Natural killer cell treated with Interleukin-12 subunit alpha and Interleukin-12 subunit beta and Interleukin-15 and Interleukin-18, amount 100 ng/mL, for 72 hours (primary cell): ENCODE measurements at places on chromosomes 4 and X.

DNA sequence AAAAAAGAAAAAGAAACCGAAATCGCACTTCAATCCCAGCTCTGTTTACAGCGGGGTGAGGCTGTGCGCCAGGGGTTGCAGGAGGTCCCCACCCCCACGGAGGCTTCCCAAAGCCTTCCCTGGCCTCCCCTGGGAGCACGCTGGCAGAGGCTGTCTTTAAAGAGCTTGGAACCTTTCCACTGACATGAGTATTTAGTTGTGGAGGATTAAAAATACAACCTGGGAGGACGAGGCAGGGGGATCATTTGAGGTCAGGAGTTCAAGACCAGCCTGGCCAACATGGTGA, 69.1 kb downstream of the PPP2R2C start:
- DNase-seq = no peak

DNA sequence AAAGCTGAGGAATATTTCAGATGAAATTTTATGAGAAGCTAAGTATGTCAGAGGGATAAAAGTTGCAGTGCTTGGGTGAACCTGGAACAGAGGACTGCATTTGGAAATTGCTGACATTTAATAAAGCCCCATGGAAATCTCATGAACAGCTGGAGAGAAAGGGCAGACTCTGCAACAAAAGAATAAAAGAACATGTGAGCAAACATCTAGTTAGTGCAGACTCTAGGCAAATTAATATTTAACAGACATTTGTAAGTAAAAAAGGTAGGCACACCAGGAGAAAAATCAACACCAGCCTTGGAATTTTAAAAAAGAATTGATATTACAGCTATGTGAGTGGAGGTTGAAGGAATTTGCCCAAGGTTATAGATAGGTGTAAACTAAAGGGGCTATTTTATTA, 114.6 kb upstream of the PUDP start:
- no peak for DNase-seq

- no peak for DNase-seq
Observed at GRCh38 chrX:46254641-46255040, 290.6 kb downstream of the ZNF674 start.

GRCh38 chr4:17647927-17648326, 33.5 kb downstream of the MED28 start:
- no peak for DNase-seq

GRCh38 chrX:149283853-149284252, 221.3 kb downstream of the IDS start:
- no peak for DNase-seq

- no peak for DNase-seq
Observed at GRCh38 chrX:71198066-71198465, 25.0 kb upstream of the GJB1 start.

- DNase-seq = no peak
Observed at GRCh38 chr4:109967798-109968520, 55.3 kb downstream of the EGF start.

DNA sequence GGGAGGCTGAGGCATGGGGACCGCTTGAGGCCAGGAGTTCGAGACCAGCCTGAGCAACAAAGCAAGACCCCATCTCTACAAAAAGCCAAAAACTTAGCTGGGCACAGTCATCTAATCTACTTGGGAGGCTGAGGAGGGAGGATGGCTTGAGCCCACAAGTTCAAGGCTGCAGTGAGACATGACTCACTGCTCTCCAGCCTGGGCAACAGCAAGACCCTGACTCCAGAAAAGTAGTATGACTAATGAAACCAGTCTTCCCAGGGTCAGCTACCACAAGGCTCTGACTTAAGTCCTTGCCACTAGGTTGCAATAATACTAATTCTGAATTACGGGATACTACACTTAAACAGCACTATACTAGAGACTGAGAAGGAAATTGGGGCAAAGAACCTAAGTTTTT, 33.1 kb downstream of the ERVMER34-1 start:
- DNase-seq = no peak

GRCh38 chr4:112113864-112114263, 31.4 kb upstream of the FAM241A start:
- DNase-seq = no peak

GRCh38 chr4:180134091-180134866, 2108.9 kb upstream of the TENM3 start:
- DNase-seq = no peak

DNA sequence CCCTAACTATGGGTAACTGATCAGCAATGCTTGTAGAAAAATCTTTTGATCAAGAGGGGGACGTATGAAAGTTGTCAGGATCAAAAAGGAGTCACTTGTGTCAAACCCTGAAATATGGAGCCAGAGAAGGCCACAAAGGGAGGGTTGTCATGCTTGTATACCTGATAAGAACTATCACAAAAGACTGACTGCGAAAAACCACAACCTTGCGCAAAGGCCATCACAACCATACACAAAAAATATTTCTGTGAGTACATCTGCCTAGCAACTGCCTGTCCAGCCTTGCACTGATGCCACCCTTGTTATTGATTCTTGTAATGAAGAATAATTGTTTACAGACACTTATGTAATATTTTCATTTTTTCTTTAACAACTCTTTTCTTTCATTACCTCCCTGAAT, 22.8 kb upstream of the EIF4E start:
- DNase-seq = no peak

GRCh38 chr4:179867300-179867878, 2375.8 kb upstream of the TENM3 start:
- no peak for DNase-seq

GRCh38 chr4:146059151-146059550, 116.4 kb upstream of the LSM6 start:
- no peak for DNase-seq

DNA sequence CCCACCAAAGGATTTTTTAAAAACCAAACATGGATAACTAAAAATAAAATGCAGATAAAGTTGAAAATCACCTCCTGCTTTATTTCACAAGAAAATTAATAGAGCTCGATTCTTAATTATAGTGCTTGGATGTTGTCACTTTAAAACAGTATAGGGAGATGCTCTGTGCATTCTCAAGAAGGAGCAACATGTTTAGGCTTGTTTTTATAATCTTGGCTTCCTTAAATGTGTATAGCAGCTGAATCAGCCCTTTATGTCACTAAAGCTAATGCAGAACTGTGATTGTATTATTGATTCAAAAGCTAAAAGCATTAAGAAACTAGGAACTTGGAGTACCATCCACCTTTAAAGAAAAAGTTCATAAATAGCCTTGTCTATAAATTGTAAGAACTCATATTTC, 12.9 kb downstream of the UTP3 start:
- DNase-seq = no peak

- no peak for DNase-seq
Observed at GRCh38 chr4:123597586-123597985, 201.0 kb downstream of the SPRY1 start.

- no peak for DNase-seq
Observed at GRCh38 chr4:10666616-10667015, 18.0 kb downstream of the CLNK start.

DNA sequence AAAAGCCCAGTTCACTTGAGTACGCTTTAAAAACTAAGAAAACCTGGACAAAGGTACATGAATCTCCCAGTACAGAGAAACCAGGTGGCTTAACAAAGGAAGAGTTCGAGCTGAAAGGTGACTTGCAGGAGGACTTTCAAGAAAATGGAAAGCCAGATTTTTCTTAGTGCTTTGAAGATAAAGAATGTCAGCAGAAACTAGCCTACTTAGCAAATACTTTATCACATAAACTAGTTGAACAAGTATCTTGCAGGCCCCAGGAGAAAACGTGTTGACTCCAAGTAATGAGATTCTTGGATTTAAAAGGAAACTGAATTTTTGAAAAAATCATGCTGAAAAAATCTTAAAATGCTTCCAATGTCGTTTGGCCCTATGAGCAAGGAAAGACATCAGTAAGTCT, 26.4 kb downstream of the CDKN2AIP start:
- DNase-seq = no peak

DNA sequence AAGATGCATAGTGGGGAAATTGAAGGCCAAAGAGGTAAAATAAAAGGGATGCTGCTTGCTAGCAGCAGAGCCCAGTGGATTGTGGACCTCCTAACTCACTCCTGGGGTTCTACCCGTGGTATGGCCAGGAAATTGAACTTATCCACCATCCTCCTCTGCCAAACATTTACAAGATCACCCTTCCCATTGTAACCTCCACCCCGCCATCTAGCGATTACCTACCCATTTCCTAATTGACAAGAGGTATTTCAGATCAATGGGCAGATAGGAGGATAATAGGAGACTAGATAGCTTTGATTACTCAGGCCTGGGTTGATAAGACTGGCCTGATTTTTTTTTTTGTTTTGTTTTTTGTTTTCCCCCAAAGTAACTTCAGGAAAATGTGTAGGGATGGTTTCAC, 67.8 kb downstream of the REPS2 start:
- no peak for DNase-seq

- DNase-seq = no peak
Observed at GRCh38 chrX:45824471-45824870, 623.8 kb upstream of the DIPK2B start.

DNA sequence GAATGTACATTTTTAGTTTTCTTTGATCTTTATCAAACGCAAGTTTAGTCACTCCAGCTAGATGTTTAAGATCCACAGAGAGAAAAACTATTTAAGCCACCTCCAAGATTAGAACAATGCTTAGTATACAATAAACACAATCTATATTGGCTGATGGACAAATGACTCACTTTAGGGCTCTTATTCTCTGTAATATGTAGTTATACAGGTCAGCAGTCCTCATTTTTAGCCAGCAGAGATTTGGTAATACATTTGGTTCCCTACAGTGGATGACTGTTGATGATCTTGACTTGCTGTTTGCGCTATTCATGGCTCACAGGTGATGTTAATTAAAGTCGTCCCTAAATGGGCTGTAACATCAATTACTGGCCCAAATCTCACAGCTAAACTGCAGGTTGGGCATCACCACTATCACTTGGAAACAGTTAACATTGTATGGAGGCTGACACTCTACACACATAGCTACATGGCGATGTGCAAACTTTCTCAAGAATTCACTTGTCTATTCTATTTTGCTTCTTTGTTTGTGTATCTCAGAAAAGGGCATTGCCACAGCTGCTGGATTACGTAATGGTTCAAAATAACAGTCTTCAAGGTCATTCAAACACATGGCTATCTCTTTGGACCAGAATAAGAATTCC, 11.8 kb upstream of the DTHD1 start:
- DNase-seq = no peak

- DNase-seq = no peak
Observed at GRCh38 chr4:141109983-141110382, 23.3 kb downstream of the RNF150 start.

- DNase-seq = no peak
Observed at GRCh38 chrX:106898462-106898861, 4.7 kb downstream of the RIPPLY1 start.

- no peak for DNase-seq
Observed at GRCh38 chrX:2921750-2922149, 7.4 kb downstream of the ARSD start.

- DNase-seq = no peak
Observed at GRCh38 chr4:174616661-174617060, 94.4 kb upstream of the HPGD start.

- no peak for DNase-seq
Observed at GRCh38 chrX:40300286-40300890, 202.6 kb upstream of the BCOR start.

- DNase-seq = no peak
Observed at GRCh38 chr4:49018718-49019295, 32.7 kb downstream of the CWH43 start.

DNA sequence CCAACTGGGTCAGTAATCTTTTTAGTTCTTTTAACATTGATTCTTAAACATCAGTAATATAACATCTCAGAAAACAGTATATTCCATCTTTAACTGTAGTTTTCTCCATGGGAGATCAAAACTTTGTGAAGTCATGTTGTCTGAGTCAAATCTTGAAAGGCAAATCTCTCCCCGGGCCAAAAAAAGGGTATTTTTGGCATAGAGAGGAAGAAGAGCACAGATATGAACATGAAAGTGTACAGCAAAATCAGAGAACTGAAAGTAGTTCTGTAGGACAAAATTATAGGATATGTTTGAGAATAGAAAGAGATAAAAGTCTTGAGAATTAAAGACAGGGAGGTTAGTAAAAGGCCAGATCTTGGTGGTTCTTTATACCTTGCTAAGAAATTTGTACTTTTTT, 176.4 kb upstream of the GYPA start:
- DNase-seq = no peak

- DNase-seq = no peak
Observed at GRCh38 chrX:51894697-51895336, 1.4 kb downstream of the MAGED1 start.

- no peak for DNase-seq
Observed at GRCh38 chrX:132393085-132393484, 95.8 kb downstream of the MBNL3 start.

DNA sequence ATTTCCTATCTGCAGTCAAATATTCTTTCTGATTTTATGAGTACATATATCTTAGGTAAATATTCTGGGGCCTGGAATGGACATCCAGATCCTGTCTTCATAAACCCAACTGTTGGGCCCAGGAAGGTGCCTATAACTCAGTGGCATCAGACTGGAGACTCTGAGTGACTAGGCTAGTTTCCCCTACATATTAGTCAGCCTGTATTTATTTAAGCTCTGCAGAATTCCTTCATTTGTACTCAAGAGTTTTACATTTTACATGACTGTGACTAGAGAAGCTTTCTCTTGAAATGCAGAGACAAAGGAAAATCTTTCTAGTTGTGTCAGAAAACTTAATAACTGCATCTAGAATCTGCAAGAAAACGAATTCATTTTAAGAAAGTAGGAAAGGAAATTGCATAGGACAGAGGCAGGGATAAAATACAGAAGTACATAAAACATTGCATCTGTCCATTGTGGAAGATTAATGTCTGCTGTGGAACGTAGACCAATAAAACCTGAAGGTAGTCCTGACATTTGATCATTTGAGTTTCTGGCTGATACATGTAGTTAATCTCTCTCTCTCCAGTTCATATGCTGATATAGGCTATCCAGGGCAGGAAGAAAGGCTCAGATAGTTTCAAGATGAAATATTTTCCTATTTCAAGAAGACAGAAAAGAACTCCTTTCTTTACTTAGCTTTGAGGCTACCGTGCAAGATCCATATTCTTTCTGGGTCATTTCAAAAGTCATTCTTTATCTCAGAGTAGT, 78.2 kb downstream of the OPHN1 start:
- no peak for DNase-seq

DNA sequence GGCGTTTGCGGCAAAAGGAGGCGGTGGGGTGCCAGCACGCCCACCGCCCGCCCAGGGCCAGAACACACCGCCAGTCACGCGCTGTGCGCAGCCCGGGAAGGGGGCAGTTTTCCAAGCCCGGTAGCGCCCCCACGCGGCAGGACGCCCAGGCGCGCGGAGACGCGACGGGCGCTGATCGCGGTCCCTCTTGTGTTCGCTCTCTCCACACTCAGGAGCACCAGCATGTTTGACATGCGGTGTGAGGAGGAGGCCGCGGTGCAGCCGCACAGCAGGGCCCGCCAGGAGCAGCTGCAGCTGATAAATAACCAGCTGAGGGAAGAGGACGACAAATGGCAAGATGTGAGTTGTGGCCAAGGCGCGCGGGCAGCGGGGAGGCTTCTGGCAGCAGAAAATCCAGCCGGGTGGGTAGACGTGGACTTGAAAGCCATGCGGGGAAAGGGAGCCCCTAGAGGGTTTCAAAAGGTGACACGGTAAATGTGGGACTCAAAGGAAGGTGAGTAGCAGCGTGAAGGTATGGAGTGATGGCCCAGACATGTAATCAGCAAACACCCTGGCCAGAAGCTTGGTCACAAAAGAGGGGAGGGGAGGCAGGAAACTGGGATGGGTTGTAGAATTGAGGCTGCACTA, 104.1 kb downstream of the PHOX2B start:
- DNase-seq = no peak
